ENCODE measurements at places on chromosomes 3 and 15.

- no peak for DNase-seq
Measured at GRCh38 chr15:91099616-91099994, 452 bp upstream of the SV2B start.

DNA sequence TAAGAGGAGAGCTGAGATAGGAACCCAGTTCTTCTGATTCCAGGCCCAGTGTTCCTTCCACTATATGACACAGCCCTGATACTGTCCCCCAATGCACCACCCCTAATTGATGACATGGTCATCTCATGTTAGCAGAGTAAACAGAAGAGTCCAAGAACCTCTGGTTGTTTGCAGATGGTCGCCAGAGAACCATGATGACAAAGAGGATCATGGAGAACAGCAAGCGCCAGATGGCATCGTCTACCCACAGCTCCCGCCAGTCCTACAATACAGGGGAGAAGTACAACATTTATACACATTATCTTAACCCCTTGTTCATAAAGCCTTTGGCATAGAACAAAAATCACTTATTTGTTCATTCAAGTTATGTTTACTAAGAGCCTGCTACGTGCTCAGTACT lies 18.5 kb upstream of the VPS39 start:
- no peak for DNase-seq

- DNase-seq: no peak
Measured at GRCh38 chr3:128149650-128150049, 3.6 kb upstream of the EEFSEC start.

- no peak for DNase-seq
Measured at GRCh38 chr15:67784090-67784781, 41.1 kb upstream of the SKOR1 start.

DNA sequence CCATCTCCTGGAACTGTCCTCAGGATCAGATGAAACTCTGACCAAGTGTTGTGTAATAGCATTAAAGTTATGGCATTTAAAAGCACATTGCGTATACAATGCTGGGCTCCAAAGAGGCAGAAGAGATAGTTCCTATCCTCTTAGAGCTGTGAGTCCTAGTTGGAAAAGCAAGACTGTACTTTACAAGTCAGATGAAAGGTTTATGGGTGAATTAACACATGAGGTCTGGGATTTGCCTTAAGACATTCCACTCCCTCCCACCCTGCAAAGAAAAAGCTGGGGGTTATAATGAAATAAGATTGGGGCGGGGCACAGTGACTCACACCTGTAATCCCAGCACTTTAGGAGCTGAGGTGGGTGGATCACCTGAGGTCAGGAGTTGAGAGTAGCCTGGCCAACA lies 35.6 kb downstream of the SNAPC5 start:
- no peak for DNase-seq
